ENCODE measurements at places on chromosomes 16 and 17.
A peak's percentile ranks its signal among the peaks of the same experiment; 100 is the strongest.

DNA sequence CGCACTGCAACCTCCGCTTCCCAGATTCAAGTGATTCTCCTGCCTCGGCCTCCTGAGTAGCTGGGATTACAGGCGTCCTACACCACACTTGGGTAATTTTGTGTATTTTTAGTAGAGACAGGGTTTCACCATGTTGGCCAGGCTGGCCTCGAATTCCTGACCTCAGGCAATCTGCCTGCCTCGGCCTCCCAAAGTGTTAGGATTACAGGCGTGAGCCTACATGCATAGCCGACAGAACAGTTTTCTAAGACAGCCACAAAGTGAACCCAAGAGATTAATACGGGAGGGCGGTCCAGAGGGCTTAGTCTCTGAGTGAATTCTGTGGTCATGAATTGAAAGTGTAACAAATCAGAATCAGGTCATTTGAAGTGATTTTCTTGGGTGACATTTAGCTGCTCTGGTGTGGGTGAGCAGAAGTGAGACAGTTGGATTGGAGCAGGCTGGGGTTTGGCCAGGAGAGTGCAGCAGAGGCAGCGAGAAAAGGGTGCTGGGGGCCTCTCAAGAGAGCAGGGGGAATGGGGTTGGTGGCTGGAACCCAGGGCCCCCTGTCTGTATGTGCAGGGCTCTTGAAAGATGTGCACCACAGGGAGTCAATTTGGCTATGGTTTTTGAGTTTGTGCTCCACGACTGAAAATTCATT, 231.4 kb upstream of the WSCD1 start:
- DNase-seq, result no peak

- no peak for DNase-seq
These were observed 1.1 kb upstream of the HNF1B start for GRCh38 chr17:37745801-37746426.

GRCh38 chr17:34527908-34528470, 51.4 kb upstream of the TMEM132E start:
- no peak for DNase-seq

DNA sequence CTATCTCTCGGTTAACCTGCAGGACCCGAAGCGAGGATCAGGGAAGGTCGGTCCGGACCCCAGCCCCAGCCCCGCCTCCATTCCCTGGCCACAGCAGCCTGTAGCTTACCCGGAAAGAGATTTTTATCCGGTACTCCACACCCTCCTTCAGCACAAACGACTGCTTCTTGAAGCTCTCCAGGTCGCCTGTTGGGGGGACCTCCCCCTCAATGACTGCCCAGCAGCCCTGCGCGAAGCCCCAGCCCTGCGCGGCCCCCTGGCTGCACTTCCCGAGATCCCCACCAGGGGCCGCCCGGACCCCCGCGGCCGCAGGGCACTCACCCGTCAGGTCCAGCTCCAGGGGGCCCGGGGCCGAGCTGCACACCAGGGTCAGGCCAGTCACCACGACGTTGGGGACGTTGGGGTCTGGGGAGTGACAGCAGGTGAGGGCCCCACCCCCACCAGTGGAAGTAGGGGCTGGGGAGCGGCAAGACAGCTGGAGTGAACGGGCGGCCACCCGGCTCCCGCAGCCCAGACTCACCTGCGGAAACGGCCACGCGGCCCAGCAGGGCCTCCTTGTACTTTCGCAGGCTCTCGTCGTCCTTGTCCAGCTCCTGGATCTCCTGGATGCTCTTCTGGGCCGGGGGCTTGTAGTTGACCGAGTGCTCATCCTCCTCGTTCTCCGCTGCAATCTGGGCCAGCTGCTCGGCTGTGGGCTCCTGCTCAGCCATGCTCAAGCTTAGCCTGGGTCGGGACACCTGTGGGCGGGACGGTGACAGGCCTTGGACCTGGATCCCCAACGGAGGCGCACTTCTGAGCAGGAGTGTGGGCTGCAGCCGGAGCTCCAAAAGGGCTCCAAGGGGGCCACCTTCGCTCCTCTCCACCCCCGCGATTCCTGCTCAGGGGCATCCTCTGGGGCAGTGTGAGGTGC, 1.7 kb downstream of the ARHGDIA start:
- peak; percentile 65 for DNase-seq

DNA sequence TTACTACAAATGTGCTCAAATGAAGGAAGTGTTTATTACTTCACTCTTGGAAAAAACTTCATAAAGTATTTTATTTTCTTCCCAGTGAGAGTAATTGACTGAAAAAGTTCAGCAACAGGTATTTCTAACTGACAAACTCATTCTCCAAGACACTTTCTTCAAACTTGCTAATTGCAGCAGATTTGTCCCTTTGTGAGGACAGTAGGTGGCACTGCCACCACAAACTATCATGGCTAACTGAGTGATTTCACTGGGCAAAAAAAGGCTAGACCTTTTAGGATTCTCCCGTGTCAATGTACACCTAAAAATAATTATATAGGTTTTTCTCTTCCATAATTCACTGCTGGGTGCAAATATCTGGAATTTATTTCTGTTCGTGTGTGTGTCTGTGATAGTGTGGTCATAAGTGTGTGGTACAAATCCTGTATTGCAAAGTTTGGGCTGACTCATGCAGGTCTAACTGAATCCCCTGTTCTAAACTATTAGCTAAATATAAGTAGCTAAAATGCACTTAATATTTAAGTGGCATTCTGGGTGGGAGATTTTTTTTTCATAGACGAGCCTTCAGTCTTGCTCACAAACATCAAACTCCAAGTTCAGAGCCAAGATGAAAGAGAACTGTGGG, 3.9 kb downstream of the HS3ST3A1 start:
- DNase-seq, result peak; percentile 31
